Progenitor cell of endocrine pancreas (in vitro differentiated cells): ENCODE measurements at places on chromosomes 16 and 17.

DNA sequence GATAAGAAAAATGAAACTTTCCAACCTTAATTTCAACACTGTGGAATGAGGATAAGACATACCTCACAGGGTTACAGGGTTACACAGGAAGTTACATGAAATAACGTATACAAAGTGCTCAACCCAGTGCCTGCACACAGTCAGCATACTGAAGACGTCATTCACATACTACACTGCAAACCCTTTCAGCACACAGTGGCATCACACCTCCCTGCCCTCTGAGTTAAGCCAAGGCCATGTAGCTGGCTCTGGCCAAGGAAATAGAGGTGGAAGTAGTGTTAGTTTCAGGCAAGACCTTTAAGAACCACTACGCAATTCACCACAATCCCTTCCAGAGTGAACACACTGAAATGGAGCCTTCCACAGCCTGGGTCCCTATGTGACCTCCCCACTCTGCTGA, 46.6 kb upstream of the GSG1L start:
- DNase-seq, result no peak

DNA sequence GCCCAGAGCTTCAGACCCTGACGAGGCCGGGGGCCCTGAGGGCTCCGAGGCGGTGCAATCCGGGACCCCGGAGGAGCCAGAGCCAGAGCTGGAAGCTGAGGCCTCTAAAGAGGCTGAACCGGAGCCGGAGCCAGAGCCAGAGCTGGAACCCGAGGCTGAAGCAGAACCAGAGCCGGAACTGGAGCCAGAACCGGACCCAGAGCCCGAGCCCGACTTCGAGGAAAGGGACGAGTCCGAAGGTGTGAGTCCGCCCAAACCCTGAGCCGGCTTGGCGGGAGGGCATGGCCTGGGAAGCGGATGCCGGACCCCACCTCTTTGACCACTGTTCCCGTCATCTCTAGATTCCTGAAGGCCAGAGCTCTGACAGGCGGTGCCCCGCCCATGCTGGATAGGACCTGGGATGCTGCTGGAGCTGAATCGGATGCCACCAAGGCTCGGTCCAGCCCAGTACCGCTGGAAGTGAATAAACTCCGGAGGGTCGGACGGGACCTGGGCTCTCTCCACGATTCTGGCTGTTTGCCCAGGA, 4.4 kb downstream of the NOL3 start:
- no peak for DNase-seq

- DNase-seq, result peak; percentile 73
Observed at GRCh38 chr17:44363613-44364159, at the start of gene FAM171A2. Gene FAM171A2, minus strand, starts transcription at chr17:44363853. Its CDS starts 139 bp downstream, at chr17:44363714.

DNA sequence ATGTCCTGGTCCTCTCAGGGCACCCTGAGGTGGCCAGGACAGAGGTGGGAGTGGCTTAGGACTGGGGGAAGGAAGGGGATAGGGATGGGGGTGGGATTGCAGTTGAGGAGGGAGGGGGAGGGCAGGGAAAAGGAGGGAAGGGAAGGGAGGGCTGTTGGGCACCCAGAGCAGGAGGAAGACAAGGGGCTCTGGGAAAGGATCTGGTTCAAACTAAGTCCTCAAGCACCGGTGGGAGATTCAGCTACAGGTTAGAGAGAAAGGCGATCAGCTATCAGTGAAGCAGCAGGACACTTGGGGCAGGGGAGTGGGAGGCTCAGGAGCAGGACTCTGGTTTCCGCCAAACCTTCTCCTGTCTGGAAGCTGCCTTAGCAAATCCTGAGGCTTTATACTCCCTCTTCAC, 44.6 kb upstream of the ACSM2B start:
- no peak for DNase-seq

DNA sequence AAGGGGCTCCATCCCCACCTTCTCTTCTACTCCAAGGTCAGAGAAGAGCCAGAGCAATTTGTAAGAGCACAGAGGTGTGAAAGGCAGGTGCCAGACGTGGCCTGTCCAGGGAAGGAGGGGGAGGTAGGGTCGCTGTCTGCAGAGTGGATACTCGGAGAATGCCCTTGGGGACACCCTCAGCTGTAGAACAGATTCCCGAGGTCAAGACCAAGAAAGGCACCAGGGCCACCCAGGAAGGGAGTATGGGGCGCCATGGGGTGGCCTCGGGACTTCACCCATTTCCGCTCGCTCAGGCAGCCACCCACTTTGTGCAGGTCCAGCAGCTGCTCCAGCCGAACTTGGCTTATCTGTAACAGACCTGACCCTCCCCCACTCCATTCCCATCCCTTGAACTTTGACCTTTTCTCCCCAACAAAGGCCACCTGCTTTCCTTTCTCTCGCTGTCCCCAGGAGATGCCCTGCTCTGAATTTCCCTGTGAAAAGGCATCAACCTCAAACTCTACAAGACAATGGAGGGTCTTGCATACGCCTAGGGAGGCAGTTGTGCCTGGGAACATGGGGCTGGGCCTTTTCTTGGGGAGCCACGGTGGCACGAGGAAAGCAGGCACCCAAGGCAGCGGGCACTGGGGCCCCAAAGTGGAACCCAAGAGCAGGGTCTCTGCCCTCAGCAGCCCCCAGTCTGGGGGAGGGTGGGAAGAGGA, 11.3 kb upstream of the AXIN2 start:
- DNase-seq, result no peak
